ENCODE measurements at places on chromosomes 5 and 9.

DNA sequence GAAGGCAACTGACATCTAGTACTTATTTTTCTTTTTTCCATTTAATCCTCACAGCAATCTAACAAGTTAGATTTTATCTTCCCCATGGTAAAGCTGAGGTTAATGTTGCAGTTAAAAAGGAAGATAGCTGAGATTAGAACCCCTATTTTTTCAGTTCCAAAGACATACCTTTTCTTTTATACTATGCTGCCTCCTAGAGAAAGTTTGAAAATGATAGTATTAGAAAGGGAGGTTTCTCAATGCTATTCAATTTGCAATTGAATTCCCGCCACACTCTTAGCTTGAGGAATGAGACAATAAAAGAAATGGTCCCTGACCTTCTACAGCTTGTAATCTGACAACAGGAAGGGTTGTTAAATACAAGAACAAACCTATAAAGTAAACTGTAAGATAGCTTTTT is 195.9 kb upstream of the TRIM32 start:
- DNase-seq = no peak

- no peak for DNase-seq
Observed at GRCh38 chr9:73741316-73741715, 589.7 kb downstream of the ANXA1 start.

DNA sequence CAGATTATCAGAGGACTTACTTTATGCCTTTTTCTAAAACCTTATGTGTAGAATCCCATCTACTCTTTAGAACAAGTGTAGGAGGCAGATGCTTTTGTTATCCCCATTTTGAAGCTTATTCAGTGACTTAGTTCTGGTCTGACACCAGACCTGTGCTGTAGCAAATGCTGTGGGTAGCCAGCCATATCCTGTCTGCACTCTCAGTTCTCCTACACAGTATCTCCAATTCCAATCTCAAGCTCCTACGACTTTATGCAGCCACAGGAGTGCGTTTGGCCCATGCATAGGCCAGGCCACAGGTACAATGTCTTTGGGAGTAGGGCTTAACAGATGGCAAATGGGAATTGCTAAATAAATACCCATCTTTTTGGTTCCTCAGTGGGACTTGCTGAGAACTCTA is 292.6 kb downstream of the MCTP1 start:
- DNase-seq = no peak

DNA sequence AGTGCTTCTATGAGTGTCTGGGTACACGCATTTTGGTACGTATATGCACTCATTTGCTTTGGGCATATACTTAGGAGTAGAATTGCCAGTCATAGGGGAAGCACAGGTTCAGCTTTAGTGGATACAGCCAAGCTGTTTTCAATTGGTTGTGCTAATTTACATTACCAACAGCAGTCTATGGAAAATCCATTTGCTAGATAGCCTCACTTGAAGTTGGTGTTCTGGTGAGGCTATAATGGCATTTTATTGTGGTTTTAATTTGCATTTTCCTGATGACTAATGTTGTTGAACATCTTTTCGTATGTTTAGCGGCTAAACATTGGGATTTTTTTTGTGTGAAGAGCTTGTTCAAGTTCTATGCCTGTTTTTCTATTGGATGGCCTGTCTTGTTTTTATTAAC is 76.8 kb upstream of the ANKH start:
- DNase-seq = no peak

DNA sequence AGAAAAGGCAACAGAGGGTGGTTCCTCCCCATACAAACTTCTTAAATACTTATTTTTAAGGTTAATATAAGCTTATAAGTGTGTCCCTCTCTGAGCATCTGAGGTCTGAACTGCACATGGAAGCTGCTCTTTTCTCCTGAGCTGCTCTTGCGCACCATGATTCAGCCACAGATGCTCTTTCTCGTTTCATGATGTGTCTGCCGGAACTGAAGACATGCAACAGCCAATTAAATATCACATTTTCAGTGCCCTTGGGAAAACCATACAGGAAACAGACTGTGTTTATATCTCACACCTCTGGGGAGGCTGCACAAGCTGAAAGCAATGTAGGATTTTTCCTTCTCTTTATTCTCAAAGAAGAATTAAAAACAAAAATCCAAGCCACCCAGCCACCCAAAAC is 96.8 kb upstream of the NREP start:
- DNase-seq = no peak

DNA sequence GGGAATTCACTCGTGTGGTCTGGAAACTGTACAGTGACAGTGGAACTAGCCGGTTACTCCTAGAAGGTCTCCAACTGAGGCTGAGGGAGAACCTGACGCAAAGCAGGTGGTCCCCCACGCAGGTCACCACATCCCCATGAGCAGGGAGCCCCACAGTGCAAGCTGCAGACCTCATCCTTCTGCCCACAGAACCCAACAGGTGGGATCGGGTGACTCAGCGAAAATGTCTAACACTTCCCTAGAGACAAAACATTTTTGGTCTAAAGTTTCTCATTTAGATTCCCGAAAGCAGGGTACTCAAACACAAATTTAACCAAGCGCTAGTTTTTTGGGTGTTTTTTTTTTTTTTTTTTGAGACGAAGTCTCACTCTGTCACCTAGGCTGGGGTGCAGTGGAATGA is 62.4 kb upstream of the RETREG1 start:
- no peak for DNase-seq

GRCh38 chr5:153658149-153658548 is 167.7 kb downstream of the GRIA1 start:
- DNase-seq = no peak

DNA sequence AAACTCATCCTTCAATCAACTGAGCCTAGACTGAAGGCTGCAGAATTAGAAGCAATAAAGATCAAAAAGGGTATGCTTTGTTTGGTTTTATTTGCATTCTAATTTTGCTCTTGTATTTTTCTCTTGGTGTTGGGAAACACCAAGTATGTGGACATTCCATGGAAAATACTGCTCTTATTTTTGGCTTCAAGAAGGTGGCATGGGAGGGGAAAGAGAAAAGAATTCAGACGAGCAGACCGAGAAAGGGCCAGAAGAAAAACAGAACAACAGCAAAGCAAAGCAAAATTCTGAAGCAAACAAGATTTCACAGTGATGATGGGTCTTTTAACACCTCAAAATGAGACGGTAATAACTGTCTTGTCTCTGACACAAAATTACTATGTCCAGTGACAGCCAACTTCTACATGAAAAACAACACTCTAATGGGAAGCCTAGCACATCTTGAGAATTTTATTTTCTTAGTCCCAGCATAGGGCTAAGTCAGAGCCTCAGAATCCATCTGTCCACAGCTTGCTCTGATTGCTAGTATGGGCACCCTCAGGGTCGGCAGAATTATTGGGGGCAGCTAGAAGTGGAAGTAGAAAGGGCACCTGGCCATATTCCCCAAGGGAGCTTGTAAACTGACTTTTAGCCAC is 26.8 kb downstream of the FREM1 start:
- DNase-seq = no peak

- no peak for DNase-seq
Observed at GRCh38 chr5:61397937-61398336, 65.9 kb downstream of the ZSWIM6 start.

DNA sequence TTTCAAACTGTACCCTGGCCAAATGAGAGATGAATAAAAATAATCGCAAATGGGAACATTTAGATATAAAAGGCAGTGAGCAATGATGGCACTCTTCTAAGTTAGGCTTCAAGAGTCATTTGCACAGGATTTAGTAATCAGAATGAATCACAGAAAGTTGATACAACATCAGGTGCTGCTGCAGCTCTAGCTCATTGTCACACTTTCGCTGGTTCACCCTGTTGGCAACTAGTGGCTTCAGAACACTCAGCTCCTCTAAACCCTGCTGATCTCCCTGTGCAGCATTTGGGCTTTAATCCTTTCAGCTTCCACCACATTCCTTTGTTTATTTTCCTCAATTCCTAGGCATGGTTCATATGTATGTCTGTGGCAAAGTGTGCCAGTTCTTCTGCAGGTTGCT is 2071.2 kb upstream of the CDH6 start:
- DNase-seq = no peak

DNA sequence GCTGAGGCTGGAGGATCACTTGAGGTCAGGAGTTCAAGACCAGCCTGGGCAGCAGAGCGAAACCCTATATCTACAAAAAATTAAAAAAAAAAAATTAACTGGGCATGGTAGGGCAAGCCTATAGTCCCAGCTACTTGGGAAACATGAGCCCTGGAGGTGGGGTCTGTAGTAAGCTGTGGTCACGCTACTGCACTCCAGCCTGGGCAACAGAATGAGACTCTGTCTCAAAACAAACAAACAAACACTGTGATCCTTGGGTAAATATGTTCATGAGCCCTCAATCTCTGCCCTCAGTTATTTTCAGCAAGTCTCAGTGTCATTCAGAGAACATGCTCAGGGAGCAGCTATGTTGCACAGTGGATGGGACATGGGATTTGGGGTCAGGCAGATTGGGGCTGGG is 76.2 kb downstream of the PTTG1 start:
- DNase-seq = no peak

DNA sequence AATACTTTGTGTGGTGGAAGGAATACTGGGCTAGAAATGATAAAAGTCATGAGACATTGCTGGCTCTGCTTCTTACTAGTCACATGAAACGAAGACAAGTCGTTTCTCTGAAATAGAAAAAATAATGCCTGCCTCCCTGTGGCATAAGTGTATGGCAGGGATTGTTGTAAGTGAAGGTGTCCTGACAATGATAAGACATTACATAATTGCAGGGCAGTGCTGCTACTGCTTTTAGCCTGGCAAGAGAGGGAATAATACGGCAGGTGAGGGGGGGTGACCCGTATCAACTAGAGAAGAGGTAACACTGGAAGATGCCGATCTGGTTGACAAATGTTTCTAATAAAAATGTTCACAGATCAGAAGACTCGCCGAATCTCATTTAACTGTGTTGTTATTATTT is 314.3 kb downstream of the KIAA0825 start:
- no peak for DNase-seq

GRCh38 chr9:96856363-96857286 is 2.3 kb upstream of the ZNF782 start:
- peak; percentile 75 for DNase-seq

- DNase-seq = no peak
Observed at GRCh38 chr9:17488662-17489061, 90.2 kb upstream of the SH3GL2 start.

- no peak for DNase-seq
Observed at GRCh38 chr9:470552-471194, 256.0 kb downstream of the DOCK8 start.

GRCh38 chr9:35568196-35568595 is 36.9 kb upstream of the TESK1 start:
- DNase-seq = no peak

DNA sequence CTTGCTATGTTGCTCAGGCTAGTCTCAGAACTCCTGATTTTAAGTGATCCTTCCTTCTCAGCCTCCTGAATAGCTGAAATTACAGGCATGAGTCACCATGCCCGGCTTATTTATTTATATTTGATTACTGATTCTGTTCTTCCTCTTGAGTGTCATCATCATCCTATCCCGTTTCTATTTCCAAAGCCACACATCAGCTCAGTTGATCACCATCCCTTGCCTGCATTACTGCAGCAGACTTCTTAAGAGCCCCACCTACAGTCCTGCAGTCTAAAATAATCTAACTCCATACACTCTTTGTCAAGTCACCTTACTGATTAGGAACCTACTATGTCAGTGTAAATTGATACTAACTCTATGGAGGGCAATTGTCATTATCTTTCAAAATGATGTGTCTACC is 138.9 kb upstream of the RAI14 start:
- no peak for DNase-seq

DNA sequence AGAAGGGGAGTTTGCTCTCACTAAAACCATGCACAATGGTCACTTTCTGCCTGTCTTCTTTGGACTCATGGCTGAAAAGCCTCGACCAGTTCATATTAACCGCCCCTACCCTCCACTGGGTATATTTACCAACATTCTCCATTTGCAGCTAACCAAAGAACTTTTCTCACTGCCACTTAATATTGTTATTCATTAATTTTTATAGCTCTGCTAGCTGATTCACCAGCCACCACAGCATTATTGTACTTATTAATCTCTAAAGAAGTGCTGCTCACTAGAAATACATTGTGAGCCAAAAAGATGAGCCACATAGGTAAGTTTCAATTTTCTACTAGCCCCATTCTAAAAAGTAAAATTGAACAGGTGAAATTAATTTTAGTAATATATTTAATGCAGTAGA is 33.4 kb upstream of the SMIM32 start:
- no peak for DNase-seq

Data from CD4-positive, alpha-beta T cell treated with Interleukin-12 subunit alpha and Interleukin-12 subunit beta, for 1 hour (primary cell).